H54 (cell line): ENCODE measurements at places on chromosomes 12 and 14.

- no peak for DNase-seq
Observed at GRCh38 chr12:59396519-59396918, 199.3 kb upstream of the SLC16A7 start.

DNA sequence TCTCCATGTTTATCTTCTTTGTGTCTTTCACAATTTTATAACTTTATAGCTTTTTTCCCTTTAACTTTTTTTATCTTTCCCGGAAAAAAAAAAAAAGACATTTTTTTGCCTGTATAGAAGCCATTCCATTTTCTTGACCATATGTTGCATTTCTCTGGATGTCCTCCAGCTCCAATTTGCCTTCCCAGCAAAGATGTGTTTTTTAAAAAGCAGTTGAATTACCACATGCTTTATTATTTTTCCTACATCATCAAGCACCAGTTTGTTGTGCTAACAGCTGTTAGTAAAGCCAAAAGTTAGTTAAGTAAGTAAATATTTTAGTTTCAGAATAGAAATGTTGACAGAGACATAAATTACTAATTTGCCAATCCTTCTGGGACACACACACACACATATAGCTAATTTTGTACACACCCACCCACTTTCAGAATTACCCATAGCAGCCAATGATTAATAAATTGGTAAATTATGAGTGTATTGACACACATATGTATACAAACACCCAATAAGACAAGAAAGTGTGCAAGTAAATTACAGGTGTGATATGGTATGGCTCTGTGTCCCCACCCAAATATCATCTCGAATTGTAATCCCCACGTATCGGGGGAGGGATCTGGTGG is 118.3 kb downstream of the SLC38A6 start:
- DNase-seq = no peak

GRCh38 chr14:101819251-101819990 is 57.9 kb downstream of the PPP2R5C start:
- DNase-seq = no peak

DNA sequence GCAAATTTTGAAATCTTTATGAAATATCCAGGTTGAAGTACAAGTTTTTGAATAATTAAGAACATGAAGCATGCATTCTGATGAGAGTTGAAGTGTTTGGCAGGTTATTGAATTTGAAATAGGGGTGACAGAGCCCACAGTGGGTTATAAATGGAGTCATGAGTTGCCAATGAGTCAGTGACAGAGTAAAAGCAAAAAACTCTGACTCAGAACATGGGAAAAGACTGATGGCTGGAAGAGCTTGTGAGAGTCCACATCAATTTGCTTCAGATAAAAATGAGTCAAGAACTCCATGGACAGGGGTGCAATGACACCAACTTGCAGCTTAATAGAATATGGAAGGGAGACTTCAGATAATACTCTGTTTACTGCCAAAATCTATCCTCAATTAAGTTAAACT is 105.3 kb downstream of the SLC6A15 start:
- peak; percentile 14 for DNase-seq

DNA sequence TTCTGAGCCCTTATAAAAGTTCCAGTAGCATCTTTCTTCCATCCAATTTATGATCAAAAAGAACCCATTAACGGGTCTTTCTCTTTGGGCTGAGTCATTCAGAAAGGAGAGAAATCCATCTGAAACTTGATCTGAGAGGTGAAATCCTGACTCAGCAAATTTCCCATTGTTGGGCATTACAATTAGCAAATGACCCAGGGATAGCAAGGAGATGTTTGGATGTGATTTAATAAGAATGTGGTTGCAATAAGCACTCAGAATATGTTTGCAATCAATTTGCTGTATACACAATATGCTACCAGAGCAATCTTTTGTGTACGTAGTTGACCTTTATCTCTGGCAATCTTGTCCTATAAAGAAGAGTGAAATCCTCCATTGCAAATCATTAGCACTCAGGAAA is 122.7 kb downstream of the CCDC60 start:
- no peak for DNase-seq

GRCh38 chr12:94671917-94672316 is 21.6 kb upstream of the TMCC3 start:
- no peak for DNase-seq

- peak; percentile 22 for DNase-seq
Observed at GRCh38 chr12:121806546-121807423, 3.0 kb downstream of the SETD1B start.

DNA sequence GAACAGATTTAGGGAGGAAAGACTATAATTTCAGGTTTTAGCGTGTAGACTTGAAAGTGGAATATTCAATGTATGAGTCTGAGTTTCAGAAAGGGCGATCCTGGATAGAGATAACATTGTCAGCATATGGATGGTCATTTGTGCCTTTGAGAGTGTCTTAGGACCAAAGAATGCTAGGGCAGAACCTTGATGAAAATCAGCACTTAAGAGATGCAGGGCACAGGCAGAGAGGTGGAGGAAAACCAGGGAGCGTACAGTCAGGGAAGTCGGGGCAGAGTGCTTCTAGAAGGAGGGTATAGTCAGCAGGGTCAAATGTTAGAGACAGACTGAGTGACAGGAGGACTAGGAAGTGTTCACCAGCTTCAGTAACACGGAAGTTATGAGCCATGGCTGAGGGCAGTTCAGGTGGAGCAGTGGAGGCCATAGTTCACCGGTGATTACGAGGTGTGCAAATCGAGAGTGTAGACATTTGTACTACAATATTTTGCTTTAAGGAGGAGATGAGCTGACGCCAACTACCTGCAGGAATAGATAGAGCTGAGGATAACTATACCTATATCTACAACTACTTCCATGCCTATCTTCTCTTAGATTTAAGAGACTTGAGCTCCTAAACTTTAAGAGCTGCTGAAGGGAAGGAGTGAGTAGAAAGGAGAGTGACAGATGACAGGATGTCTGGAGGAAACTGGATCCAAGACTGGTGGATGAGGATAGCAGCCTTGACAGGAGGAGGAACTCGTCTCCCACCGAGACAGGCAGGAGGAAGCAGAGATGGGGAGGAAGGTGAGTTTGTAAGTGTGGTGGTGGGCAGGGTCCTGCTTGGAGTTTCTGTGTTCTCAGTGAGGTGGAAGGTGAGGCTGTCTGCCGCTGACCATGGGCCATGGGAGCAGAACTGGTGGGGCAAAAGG is 6.5 kb downstream of the CBLN3 start:
- no peak for DNase-seq

- DNase-seq = peak; percentile 84
Observed at GRCh38 chr12:124747426-124748161, 116.1 kb downstream of the SCARB1 start.

GRCh38 chr12:9258676-9259075 is 50.5 kb upstream of the PZP start:
- no peak for DNase-seq

DNA sequence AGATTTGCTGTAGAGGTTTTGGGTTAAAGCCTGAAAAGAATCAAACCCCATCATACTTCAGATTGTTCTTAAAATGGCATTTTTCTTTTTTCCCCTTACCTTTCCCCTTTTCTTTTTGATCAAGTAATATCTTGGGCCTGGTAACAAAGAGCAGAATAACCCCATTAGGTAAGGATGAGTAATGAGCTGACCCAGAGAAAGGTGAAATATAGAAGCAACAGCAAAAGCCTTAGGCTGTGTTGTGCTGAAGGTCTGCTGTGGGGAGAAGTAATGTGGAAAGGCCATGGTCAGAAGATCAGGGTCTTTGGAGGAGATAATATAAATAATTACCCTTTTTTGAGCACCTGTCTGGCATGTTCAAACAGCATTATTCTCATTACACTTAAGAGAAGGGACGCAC is 42.3 kb downstream of the MIA2 start:
- no peak for DNase-seq

DNA sequence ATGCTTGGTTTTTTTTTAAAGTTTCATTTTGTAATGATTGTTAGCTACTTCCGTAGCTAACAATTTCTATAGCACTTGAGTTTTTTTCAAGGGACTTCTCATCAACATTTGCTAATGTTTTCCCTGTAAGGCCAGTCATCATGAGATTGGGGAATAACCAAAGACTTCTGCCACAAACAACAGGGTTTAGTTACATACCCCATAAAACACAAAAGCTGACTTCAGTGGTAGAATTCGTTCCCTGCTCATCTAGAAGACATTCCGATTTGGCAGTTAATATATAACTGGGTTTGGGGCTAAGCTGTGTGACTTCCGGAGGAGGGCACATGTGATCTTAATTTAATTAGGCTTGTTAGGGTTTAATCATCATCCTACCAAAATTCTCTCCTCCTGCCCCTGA is 22.9 kb downstream of the EGLN3 start:
- no peak for DNase-seq

- no peak for DNase-seq
Observed at GRCh38 chr14:79136071-79137044, 966.2 kb downstream of the NRXN3 start.

- peak; percentile 38 for DNase-seq
Observed at GRCh38 chr14:99389174-99389826, 91.4 kb downstream of the SETD3 start.

- DNase-seq = no peak
Observed at GRCh38 chr12:127231371-127231770, 1035.6 kb upstream of the TMEM132C start.

DNA sequence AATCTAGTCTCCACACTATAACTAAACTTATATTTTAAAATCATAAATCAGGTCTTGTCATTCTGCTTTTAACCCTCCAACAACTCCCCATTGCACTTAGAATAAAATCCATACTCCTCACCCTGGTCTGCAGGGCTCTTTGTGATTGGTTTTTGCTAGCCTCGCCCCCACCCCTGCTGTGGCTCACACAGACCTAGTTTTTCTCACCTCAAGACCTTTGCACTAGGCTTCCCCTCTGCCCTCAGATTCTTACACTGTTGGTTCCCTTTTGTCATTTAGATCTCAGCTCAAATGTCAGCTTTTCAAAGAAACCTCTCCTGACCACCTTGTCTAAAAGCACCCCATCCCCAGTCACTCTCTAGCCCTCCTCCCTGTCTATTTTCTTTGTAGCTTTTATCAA is 10.7 kb upstream of the LHX5 start:
- DNase-seq = no peak

DNA sequence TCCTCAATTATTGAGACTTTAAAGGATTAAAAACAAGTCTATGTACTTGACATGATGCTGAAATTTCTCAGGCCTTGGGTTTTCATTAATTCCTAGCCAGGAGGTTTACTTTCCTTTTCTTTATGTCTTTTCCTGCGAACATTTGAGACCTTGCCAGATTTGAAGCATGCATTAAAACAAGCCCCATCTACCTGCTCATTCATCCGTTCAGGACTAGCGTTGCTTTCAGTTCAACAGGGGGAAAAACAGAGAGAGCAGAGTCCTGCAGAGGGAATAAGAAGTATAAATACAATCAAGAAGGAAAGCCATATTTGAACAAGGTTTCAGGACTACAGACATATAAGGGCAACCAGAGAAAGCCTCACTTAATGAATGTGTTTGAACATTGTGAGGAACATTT is 542.4 kb downstream of the DIO2 start:
- DNase-seq = no peak

- no peak for DNase-seq
Observed at GRCh38 chr12:75560167-75560566, 48.8 kb upstream of the KRR1 start.

GRCh38 chr12:131724534-131724933 is 13.6 kb downstream of the SFSWAP start:
- no peak for DNase-seq

DNA sequence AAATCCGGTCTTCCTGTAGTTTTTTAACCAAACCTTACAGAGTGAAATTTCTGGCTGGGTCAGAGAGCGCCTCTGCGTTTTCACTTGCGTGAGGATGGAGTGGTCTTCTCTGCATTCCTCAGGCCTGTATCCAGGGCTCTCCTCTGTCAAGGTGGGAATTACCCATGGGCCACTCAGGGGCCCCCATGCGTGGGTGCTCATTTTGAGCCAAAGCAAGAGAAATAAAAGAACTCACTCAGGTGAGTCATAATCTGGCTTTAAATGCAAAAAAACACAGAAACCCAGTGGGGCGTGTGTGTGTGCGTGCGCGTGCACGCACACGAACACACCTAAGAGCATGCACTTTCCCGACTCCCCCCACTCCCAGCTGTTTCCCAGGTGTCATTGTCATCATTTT is 104.0 kb upstream of the PWP1 start:
- DNase-seq = no peak

DNA sequence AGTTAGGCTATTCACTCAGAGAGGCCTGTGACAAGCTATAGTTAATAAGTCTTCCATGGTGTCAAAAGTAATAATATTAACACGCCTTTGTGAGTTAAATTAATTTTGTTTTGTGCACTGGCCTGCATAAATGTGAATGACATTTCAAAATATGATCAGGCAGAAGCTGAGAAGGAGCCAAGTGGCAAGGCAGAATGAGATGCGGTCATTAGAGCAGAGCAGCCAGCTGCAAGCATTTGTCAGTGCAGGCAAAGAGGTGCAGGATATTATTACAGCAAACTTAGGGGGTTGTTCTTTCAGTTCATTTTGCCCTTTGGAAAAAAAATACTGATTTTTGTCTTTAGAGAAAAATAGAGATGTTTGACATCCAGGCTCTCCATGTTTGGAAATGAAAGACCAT is 364.5 kb downstream of the PAWR start:
- DNase-seq = no peak

DNA sequence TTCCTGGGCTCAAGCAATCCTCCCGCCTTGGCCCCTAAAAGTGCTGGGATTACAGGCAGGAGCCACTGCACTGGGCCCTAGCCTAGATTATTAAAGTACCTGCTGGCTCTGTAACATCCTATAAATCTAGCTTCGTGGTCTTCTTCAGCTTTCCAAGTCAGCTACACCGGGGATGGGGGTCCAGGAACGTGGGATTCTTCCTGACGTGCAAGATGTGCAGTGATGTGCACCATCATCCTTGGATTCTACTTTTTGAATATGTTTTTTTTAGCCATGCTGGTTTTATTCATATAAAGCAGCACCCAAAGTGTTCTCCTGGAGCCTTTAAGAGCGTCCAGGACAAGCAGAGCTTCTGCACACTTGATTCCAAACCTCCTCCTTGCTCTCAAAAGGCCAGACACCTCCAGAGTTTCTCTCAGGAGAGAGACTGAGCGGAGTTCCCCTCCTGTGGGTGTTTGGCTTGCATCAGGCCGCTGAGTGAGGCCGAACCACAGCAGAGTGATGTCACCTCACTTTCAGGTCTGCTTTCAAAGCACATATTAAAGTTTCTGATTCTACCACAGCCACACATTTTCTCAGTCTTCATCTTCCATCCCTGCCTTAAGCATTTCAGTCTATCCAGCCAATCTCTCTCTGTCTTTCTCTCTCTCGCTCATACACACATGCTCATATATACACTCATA is 33.4 kb downstream of the VCPKMT start:
- no peak for DNase-seq

- DNase-seq = no peak
Observed at GRCh38 chr14:73248108-73248868, 11.0 kb downstream of the PAPLN start.

DNA sequence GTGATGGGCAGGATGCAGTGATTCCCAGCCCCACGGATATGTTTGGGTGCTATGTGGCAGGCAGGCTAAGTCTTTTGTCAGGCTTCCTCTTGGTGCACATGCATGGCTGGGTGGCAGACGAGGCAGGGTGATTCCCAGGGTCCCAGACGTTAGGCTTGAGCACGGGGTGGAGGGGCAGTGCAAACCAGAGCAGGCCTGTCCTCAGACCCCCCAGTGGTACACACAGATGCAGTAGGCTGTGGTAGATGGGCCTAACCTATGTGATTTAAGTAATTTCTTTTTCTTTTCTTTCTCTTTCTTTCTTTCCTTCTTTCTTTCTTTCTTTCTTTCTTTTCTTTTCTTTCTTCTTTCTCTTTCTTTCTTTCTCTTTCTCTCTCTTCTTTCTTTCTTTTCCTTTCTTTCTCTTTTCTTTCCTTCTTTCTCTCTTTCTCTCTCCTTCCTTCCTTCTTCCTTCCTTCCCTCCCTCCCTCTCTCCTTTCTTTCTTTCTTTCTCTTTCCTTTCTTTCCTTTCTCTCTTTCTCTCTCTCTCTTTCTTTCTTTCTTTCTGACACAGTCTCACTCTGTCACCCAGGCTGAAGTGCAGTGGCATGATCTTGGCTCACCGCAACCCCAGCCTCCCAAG is 41.6 kb downstream of the PIK3C2G start:
- DNase-seq = no peak
